ENCODE measurements at places on chromosomes 11 and 22.
A peak's percentile ranks its signal among the peaks of the same experiment; 100 is the strongest.

GRCh38 chr22:46916886-46917770, 154.7 kb downstream of the TBC1D22A start:
- DNase-seq, result no peak

- DNase-seq, result no peak
Measured at GRCh38 chr11:88657076-88657738, 319.7 kb upstream of the CTSC start.

DNA sequence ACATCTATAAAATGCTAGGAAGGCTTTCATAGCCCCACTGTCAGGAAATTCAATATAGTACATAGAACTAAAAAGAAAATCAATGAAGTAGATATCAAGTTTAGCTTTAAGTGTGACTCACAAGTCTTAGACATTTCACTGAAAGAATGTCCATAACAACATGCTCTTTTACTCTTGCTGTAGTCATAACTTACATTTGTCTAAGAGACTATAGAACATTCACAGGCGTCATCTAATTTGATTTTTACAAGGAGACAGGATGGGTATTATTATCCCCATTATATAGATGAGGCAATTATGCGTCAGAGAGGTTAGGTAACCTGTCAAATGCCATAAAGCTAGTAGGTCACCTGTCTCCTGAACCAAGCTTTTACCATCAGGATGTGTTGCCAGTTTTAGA, 36.9 kb downstream of the BDNF start:
- DNase-seq, result no peak

- no peak for DNase-seq
Measured at GRCh38 chr11:12853652-12854296, 155.3 kb upstream of the RASSF10 start.

DNA sequence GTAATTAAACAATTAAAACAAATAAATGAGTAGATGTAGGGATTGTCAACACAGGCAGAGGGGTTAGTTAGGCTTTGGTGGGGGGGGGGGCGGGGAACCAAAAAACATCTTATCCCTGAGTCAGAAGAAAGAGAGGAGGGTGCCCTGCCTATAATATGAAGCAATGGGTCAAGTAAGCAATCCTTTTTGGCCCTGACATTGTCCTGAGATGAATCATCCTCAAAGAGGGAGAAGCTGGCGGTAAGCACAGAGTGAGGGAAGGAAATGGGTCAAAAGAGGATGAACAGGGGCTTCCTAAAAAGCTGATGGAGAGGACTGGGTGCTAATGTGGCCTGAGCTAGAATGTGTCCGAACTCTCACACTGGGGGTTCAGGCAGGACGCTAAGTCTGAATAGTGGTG, 4.7 kb downstream of the OLFML1 start:
- DNase-seq, result no peak

DNA sequence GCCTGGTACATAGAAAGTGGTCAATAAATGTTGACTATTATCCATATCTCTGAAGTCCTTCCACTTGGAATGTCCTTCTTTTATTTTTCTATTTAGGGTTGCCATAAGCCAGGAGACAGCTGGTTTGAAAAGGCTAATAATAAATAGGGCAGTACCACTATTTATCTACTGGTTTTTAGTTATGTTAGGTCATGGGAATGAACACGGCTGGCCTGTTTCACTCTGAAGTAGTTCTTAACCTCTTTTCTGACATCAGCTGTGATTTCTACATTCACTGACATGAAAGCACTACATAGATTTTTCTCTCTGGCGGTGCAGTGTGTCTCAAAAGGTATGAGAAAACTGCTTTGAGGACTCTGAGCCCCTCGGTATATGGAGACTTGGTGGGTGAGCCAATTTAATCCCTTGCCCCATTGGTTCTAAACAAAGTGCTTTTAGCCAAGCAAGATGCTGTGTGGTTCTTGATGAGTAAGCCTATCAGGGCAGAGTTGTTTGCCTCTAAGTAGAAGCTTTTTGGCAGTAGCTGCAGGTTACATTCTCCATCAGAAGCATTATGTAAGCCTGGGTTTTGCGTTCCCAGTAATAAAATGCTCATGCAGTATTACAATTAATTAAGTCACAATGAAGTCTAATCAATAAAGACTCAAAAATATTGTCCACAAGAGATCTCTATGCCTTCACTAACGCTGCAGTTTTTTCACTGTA, 48.7 kb upstream of the APOA1 start:
- no peak for DNase-seq

DNA sequence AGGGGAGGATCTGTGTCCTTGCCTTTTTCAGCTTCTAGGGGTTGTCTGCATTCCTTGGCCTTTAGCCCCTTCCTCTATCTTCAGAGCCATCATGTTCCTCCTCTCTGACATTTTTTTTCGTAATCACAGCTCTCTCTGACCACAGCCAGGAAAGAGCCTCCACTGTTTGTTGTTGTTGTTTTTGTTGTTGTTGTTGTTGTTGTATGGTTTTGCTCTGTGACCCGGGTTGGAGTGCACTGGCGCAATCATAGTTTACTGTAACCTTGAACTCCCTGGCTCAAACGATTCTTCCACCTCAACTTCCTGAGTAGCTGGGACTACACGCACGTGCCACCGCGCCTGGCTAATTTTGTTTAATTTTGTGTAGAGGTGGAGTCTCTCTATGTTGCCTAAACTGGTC, 55.3 kb upstream of the KCNQ1OT1 start:
- no peak for DNase-seq

DNA sequence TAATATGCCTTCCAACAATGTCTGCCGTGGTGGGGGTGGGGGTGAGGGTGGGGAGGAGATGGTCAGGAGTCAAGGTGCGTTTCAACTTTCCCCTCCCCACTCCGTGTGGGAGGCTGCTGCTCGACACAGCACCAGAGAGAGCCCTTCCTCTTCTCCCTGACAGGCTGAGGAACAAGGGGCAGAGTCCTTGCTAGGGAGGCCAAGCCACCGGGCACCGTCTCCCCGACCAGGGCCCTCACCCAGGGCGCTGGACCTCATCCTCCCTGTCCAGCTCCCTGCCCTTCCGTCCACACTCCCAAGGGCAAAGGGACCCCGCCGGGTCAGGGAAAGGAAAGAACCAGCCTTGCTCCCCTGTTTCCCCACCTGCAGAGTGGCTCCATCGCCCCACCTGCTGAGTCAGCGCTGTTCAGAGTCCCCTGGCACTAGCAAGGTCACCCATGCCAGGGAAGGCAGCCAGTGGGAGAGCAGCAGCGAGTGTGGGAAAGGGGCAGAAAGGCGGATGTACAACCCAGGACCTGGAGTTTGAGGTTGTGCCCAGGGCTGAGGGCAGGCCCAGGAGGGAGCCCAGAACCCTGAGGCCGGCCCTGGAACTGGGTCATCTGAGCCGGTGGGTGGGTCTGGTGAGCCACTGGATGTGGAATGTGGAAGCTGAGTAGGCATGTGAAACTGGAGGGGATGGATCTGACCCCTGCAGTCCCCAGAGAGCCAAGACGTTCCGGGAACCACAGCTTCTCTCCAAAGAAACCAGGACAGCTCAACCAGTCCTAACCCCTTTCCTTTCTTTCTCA, 47.2 kb downstream of the BUD13 start:
- DNase-seq, result no peak

- no peak for DNase-seq
Measured at GRCh38 chr11:35507688-35508087, 17.7 kb downstream of the PAMR1 start.

DNA sequence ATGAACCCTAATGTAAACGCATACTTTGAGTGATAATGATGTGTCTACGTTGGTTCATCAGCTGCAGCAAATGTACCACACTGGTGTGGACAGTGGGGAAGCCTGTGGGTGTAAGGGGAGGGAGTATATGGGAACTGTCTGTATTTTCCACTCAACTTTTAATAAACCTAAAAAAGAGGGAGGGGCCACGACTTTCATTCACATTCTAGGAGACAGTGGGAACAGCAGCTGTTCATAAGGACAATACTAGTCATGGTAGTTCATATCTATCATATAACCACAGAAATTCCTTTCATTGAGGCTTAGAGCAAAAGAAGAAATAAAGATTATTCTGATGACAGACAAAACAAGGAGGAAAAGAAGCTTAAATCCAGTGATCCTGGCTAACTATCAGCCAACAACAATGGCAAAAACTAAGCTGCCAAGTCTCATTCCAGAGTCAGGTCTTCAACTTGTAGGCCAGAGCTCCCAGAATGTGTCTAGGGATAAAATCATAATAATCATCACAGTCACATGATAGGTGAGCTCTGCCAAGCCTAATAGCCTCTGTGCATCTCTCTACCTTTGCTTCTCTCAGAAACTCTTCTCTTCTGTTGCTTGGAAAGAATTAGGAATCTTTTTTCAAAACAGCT, 59.4 kb upstream of the CHRM4 start:
- no peak for DNase-seq

GRCh38 chr11:68090706-68091105, 30.5 kb downstream of the CHKA start:
- DNase-seq, result peak; percentile 13

Data from CD4-positive, alpha-beta T cell treated with Interferon alpha-2 for 1 hour (primary cell).